ENCODE measurements at places on chromosomes 5 and 9.

GRCh38 chr9:112774006-112774996 lies 23.7 kb downstream of the SNX30 start:
- DNase-seq, result no peak

- DNase-seq, result no peak
Measured at GRCh38 chr9:134054891-134055811, 12.7 kb downstream of the BRD3 start.

DNA sequence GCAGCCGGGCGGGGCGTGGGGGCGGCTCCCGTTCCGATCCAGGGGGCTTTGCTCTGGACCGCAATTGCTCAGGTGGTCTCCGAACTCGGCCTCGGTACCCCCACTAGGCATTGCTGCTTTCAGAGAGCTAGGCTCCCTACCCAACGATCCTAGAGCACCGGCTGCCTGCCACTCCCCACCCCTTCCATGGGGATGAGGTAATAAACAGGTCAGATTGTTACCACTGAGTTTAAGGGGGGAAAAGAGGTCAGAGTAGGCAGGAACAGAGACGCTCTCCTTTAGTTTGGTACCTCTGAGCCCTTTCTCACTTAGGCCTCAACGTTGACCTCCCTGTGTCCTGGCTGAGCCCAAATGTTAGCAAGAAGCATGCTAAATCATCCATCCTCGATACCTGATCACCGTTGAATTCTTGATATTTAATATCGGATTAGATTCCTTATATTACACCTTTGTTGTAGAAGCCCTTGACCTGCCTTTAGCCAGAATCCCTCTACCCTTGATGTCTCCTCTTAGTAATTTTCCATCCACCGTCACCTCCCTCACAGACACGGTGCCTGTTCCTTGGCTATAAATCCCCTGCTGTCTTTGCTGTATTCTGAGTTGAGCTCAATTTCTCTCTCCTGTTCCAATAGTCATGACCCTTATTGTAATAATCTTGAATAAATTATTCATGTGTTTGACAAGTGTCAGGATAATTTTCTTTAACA lies 588 bp upstream of the PLPP1 start:
- no peak for DNase-seq

DNA sequence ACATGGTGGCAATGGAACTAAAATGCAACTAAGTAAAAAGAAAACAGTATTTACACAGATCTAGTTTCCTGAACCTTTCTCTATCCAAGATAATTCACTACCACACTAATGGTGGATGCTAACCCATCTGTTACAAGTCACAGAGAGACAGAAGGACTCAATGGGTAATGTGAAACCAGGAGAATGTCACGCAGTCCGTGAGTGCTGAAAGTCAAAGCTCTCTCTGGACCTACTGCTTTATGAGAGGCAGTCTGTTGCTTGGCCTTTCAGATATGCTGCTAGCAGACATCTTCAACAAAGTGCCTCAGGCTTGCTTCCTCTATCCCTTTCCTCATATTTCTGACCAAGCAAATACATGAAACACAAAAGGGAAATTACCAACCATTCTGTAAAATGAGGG lies 69.0 kb upstream of the GLRX start:
- DNase-seq, result no peak

GRCh38 chr9:82490019-82490499 lies 501.5 kb downstream of the SPATA31D1 start:
- DNase-seq, result no peak

DNA sequence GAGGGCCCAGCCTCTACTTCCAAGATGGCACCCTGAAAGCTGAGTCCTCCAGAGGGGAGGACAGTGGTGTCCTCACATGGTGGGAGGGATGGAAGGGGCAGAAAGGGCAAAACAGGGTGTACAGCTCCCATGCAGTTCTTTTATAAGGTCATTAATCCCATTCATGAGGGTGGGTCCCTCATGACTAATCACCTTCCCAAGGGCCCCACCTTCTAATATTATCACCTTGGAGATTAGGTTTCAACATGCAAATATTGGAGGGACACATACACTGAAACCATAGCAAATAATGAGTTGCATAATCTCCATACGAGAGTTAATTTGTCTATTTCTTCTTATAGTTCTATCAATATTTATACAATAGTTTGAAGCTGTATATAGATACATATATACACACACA lies 5.8 kb upstream of the ZBTB43 start:
- no peak for DNase-seq

- no peak for DNase-seq
Measured at GRCh38 chr5:125244531-125244930, 498.1 kb upstream of the ZNF608 start.

GRCh38 chr9:78288214-78288892 lies 8.6 kb upstream of the PSAT1 start:
- no peak for DNase-seq

DNA sequence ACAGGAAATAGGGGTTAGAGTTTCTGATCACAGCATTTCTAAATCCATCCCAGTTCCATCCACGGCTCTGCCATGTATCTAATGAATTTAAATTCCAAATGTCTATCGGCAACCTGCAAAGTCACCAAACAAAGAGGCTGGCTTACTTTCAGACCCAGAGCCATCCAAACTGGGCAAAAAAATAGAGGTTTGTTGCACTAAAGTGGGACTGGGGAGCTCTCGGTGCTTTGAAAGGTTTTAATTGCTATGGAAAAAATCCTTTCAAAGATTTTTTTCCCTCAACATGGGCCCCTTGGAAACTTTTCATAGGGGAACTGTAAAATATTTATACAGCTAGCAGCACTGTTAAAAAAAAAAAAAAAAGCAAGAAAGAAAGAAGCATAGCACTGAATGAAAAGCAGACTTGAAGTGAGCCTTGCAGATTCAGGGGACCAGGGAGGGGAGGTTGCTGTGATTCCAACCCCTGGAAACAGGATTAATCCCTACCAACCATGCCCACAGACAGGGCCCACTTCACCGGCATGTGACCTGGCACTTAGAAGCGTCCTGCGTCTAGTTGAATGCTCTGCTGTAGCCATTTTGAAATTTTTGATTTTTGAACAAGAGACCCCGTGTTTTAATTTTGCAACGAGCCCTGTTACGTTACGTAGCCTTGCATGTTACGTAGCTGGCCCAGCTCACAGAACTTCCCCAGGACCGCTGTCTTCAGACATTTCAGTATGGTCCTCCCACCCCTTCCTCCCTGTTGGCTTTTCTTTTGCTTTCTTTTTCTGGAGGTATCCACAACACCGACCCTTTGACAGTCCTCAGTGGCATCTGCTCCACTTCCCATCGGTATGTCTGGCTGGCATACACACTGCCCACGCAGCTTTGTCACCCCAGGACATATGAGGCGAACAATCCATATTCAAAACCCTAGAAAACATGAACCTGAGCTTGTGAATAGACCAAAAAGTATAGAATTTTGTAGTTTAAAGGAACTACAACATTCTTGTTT lies 105.3 kb upstream of the NFIB start:
- no peak for DNase-seq

- no peak for DNase-seq
Measured at GRCh38 chr9:98665501-98665900, 43.2 kb downstream of the GABBR2 start.

GRCh38 chr9:77455312-77455927 lies 192.7 kb downstream of the GNA14 start:
- no peak for DNase-seq

DNA sequence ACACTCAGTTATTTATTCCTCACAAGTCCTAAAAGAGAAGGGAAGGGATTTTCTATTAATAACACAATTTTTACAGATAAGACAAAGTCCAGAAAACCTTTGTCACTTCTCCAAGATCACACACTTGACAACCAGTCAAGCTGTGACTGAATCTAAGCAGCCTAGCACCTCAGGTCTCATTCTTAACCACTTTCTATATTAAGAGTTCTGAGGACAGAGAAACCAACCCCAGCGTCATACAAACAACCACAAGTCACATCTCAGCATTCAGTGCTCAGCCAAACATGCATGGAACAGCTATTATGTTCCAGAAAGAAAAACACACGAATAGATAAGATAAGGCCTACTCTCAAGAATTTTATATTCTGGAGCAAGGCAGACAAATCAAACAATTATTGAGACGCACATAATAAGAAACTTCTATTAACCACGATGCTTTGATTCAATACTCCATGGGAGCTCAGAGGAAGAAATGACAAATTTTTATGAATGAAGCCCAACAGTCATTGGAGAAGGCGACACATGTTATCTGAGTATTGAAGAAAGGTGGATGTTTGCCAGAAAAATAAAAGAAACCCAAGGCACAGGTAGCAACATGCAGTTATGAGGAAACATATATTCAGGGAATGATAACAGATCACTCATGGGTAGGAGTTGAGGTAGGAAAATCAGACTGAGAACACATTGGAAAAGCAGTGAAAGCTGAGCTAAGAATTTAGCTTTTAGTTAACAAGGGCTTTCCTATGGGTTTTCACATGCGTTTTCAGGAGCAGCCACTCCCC lies 113.1 kb downstream of the HTR4 start:
- no peak for DNase-seq

- no peak for DNase-seq
Measured at GRCh38 chr9:38134611-38135237, 65.7 kb upstream of the SHB start.

DNA sequence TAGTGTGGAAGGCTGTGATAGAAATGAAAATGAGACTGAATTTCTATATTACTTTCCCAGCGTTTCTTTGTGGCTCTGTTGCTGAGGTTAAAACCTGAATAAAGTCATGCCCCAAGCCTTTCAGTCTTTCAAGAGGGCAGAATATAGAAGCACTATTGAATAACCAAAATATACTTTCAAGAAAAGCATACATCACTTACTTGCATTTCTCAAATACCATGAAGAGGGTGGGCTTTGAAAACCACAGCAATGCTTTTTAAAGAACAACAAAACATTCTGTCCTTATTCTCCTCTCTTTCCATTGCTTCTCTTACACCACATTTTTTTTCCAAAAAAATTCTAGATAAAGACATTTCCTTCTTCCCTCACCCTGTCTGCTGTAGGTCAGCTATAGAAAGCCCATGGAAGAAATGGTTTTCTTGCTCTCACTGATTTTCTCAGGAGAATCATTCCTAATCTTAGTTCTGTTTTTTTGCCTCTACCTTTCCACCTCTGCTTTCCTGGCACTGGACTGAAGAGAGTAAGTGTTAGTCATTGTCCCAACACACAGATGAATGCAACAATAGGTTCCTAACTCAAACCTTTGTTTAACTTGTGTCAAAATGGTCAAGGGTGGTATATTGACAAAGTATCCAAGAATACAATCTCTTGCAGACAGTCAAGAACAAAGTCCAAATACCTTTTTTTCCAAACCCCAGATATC lies 51.6 kb downstream of the NUDT12 start:
- no peak for DNase-seq

GRCh38 chr5:17828681-17829080 lies 194.4 kb downstream of the TAF11L14 start:
- DNase-seq, result peak; percentile 1

DNA sequence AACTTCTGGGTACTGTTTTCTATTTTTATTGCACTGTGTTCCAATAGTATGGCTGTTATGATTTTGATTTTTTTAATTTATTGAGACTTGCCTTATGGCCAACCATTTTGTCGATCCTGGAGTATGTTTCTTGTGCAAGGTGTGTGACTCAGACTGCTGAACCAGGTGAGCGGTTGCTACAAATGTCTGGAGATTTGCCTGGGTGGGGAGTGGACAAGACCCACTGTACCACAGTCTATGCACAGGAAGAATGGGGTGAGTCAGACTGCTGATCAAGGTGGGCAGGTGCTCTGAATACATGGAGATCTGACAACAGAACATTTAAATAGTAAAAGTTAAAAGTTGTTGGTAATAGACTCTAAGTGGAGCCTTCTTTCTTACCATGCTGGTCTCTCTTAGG lies 609.2 kb downstream of the CSNK1G3 start:
- no peak for DNase-seq

DNA sequence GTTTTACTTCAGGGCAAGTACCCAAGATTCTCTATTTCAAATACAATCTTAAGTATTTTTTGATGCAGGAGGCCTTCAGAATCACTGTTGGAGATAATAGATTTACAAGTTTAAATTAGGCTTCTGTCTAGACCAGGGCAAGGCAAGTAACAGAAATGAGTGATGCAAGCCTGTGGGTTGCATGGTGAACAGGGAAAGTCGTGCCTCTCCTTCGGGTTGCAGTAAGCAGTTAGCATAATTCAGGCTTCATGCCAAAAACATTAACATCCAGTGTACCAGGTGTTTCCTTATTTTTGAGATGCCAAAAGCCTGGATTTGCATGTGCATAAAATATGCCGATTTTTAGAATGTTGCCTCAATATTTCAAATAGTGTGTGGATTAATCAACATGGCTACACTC lies 369.0 kb downstream of the CAAP1 start:
- no peak for DNase-seq

- no peak for DNase-seq
Measured at GRCh38 chr9:129365196-129365595, 187.1 kb upstream of the IER5L start.

GRCh38 chr5:5584236-5584745 lies 161.8 kb downstream of the ICE1 start:
- DNase-seq, result no peak

DNA sequence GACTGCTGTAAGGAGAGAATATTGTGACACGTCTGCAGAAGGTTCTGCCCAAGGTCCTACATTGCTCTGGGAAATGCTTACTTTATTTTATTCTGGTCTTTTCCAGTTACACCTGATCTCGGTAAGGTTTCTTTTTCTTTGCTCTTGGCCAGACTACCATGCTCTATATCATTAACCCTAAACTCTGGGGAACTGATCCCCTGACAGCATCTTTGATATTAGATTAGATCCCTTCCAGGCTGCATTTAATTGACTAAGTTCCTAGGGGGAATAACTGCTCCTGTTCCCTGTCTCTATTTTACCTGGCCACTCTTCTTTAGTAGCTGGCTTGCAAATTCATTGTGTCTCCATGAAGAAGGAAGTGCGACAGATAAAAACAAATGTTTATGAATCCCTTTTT lies 243.5 kb downstream of the MAT2B start:
- DNase-seq, result no peak

GRCh38 chr5:175733017-175733416 lies 75.1 kb downstream of the HRH2 start:
- no peak for DNase-seq

- DNase-seq, result no peak
Measured at GRCh38 chr5:136197462-136198142, 4.6 kb upstream of the SMIM32 start.

- no peak for DNase-seq
Measured at GRCh38 chr5:50559955-50560354, 106.5 kb upstream of the PARP8 start.

- DNase-seq, result no peak
Measured at GRCh38 chr5:1808439-1808838, 7.2 kb downstream of the NDUFS6 start.

GRCh38 chr5:110896901-110897300 lies 158.1 kb downstream of the SLC25A46 start:
- DNase-seq, result no peak

DNA sequence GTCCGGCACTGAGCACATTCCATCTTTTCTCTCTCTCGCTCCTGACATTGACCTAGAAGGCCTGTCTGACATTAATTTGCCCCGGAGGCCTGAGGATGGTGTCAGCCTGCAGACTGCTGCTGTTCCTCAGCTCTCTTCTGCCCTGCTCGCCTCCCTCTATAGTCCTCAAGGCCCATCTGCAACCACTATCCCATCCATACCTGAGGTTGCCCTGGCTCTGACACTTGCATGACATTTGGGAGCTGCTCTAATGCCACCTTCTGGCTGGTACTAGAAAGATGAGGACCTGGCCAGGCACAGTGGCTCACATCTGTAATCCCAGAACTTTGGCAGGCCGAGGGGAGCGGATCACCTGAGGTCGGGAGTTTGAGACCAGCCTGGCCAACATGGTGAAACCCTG lies 38.6 kb upstream of the GGTA1 start:
- DNase-seq, result no peak

GRCh38 chr9:109050444-109050843 lies 37.1 kb upstream of the CTNNAL1 start:
- DNase-seq, result no peak

GRCh38 chr5:146390469-146390868 lies 51.8 kb downstream of the POU4F3 start:
- no peak for DNase-seq
